Stimulated activated CD8-positive, alpha-beta memory T cell treated with anti-CD3 and anti-CD28 coated beads, Interleukin-7, amount 100 ng/mL, for 24 hours (primary cell): ENCODE measurements at places on chromosomes 1 and 21.

- no peak for DNase-seq
These were observed 20.8 kb upstream of the C1orf159 start for GRCh38 chr1:1136547-1137230.

DNA sequence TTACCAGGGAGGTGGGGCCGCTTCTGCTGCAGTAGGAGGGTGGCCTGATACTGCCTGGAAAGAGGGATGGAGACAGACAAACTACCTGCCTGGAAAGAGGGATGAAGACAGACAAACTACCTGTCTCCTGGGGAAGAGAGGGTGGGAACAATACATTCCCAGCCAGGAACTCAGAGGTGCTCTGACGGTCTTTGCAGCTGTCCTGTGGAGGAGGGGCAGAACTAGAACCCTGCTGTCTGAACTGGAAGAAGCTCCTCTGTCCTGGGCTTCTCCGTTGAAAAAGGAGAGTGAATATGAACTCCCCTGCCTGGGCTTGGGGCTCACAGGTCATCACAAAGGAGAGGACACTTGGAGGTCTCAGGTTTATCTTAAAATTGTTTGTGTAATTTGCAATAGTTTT is 40.3 kb upstream of the ETV3 start:
- no peak for DNase-seq

DNA sequence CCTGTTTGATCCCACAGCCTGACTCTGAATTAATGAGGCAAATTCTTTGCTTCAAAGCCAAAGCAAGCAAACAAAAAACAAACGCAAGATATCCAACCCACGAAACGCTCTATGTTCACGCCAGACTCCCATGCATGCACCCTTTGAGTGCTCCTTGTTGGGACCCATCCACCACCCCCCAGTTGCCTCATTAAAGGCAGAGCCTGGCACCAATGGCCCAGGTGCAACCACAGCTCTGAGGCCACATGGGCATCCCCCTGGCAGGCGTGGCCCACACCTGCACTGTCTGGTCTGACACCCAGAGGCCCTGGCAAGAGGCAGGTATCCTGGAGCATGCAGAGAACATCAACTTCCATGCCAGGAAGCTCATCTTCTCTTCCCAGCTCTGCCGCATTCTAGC is 1.1 kb upstream of the PADI4 start:
- DNase-seq: no peak

GRCh38 chr21:17900281-17900989 is 81.3 kb upstream of the C21orf91 start:
- DNase-seq: no peak

- no peak for DNase-seq
These were observed 57.1 kb upstream of the RWDD3 start for GRCh38 chr1:95176861-95177260.

- DNase-seq: no peak
These were observed 177.6 kb downstream of the RASAL2 start for GRCh38 chr1:178271471-178271870.

DNA sequence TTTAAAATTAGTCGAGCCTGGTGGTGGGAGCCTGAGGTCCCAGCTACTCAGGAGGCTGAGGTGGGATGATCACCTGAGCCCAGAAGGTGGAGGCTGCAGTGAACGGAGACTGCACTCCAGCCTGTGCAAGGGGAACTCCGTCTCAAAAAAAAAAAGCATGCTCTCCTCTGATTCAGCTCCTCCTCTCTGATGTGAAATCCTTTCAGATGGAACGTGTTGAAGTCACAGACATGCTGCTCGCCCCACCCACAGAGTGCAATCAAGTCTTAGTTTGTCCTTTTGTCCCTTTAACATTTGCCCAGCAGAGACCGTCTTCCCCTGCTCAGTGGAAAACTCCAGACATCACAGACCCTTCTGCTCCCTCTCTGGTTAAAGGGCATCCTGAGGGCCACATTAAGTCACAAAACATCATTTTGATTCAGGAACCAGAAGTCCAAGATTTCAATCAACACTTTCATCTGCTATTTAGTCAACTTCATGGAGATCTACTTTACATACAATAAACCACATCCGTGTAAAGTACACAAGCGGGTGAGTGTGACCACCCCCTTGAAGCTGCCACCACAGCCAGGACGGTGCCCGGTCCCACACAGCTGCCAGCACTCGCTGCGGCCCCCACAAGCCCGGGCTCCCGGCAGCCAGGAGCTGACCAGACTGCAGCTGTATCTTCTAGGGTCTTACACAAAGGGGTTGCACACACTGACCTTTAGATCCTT is 18.9 kb upstream of the RNF223 start:
- no peak for DNase-seq

- no peak for DNase-seq
These were observed 1.4 kb upstream of the MIA3 start for GRCh38 chr1:222616525-222616924.

GRCh38 chr1:190807629-190808028 is 330.0 kb upstream of the BRINP3 start:
- DNase-seq: no peak

DNA sequence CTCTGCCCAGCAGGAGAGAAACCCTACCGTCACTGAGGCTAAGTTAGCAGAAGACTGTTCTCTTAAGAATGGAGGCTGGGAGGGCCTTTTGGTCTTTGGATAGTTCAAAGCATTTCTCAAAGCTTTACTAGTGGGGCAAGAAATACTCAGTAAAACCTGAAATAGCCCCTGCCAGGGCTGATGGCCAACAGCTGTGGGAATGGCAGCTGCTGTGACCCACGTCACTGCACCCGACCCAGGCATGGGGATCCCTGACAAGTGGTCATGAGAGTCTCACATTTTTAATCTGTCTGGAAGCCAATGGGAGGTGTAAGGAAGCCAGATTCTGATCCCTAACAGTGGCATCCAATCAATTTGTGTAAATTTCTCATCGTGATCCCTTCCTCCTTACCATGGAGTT is 44.5 kb upstream of the ENAH start:
- no peak for DNase-seq

- DNase-seq: no peak
These were observed 32.9 kb downstream of the RASSF5 start for GRCh38 chr1:206540044-206540780.

DNA sequence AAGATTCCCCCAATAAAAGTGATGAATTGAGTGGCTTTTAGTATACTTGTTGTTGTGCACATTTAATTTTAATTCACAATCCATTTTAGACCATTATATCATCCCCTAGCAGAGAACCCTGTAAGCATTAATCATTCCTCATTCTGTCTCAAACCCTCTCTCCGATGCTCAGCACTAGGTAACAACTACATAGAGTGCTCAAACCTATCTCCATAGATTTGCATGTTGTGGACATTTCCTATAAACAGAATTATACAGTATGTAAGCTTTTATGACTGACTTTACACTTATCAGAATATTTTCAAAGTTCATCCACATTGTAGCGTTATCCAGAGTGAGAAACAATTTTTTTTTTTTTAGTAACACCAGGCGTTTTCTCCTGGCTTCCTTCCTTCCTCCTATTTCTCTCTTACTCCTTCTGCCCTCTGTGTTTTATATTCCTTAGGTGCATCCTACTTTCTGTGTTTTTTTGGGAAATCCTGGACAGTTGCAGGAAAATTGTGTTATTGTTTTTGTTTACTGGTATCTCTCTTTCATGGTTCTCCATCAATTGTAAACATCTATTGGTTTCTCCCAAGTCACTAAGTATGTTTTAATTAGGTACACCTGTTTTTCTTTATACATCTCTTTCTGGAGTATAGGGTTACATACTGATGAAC is 1528.0 kb upstream of the TPTE start:
- DNase-seq: no peak

DNA sequence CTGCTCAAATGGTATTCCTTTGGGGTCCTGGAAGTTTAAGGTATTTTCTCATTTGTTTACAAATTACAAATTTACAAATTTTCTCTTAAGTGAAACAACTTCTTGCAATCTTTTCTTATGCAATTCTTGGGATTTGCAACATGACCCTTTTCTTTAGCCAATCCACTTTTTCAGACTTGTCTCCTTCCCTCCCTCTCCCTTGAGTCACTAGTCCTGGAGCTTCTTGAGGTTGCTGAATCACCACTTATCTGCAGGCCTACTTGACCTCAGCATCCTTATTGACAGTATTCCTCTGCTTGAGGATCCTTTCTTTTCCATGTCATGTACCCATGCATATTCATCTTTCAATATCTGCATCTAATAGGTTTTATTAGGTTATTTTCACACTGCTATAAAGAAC is 302.8 kb upstream of the ADAMTS5 start:
- no peak for DNase-seq

- no peak for DNase-seq
These were observed 3.7 kb upstream of the PHACTR4 start for GRCh38 chr1:28365864-28366263.

GRCh38 chr21:28220680-28221079 is 772.0 kb downstream of the LTN1 start:
- DNase-seq: no peak

GRCh38 chr21:27110956-27111355 is 144.1 kb upstream of the ADAMTS5 start:
- DNase-seq: no peak

DNA sequence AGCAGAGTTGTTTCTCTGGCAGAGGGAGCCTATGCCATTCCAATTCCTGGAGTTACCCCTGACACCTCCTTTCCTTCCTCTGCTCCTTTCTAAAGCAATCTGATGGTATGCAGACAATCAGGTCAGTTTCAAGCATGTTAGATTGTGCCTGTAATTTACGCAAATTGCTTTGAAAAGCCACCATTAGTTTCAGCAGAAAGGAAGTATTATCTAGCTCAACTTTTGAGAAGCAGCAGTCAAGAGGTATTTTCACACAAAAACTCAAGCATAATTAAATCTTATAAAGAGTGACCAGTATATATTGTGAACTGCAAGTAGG is 2.2 kb downstream of the ERRFI1 start:
- no peak for DNase-seq

DNA sequence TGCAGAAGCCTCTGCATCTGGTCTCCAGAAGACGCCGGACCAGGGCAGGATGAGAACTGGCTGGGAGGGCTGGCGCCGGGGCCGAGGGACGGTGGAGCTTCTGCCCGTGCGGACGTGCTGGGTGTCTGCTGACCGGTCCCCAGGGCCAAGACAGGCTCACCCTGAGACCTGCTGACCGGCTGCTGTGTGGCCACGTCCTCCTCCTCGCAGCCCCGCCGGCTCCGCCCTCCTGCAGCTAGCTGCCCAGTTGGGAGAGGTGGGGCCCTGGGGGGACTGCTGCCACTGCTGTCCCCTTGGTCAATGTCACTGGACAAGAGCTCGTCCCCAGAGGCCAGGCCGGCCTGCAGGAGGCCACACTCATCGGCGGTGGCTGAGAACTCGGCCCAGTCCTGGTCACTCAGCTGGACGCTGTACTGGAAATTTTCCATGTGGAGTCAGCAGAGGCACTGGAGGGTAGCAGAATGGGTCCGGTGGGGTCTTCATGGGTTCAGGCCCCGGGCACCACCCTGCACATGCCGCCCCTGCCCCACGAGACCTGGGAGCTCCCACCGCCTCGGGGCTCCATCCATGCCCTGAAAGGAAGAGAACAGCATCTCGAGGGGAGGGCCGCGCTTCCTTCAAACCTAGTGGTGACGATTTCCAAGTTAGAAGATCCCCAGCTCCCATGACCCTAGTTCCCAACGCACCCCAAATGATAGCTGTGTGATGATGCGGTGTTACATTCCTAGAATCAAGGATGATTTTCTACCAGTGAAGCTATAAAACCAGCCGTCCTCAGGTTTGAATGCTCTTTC is 1.1 kb downstream of the PERM1 start:
- no peak for DNase-seq
